ENCODE measurements at places on chromosomes 16 and 17.

GRCh38 chr17:14739656-14740431 is 439.0 kb downstream of the HS3ST3B1 start:
- no peak for DNase-seq

- DNase-seq: no peak
Observed at GRCh38 chr16:10003486-10003885, 178.7 kb downstream of the GRIN2A start.

- DNase-seq: no peak
Observed at GRCh38 chr17:73210002-73210678, 17.3 kb downstream of the COG1 start.

GRCh38 chr16:88076211-88076931 is 125.1 kb downstream of the BANP start:
- no peak for DNase-seq

DNA sequence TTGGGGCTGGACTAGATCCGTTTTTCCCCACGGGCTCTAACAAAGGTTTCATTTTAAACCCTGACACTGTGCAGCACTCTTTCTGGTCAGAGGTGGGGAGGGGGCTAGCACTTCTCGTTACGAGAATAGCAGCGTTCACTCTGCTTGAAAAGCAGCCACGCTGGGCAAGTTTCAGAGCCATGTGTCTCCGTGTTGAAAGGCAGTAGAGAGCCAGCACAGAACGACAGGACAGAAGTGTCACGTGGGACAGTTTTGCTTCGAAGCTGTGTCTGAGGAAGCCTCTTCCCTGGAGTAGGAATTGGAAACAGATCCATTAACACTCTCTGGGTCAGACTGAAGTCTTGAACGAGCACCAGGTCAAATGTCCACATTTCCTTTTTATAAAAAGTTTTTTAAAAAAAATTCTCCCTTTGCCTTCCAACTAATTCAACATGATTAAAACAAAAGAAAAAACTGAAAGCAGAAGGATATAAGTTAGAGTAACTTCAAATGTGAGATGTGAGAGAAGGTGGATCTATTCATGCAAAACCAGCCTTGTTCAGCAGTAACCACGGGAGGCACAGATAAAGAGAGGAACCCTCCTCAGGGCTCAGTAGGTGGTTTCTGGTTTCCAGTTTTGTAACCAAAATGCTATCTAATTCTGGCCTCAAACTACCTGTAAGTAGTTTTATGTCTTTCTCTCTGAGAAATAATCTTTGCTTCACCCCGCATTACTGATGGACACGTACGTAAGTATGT is 65.0 kb downstream of the SMG6 start:
- no peak for DNase-seq

DNA sequence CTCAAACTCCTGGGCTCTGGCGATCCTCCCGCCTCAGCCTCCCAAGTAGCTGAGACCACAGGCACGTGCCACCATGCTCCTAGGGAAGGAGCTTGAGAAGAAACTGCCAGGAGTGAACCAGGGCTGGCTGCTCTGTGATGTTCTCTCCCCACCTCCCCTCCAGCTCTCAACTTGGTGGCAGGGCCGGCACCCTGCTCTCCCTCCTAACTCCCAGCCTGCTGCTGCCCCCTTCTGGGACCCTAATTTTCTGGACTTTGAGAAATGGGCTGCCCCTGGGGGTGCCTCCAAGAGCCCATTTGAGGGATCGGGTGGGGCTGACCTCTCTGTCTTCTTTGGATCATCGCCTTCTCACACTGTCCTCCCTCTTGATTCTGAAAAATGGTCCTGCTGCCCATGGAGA is 14.9 kb upstream of the STAT3 start:
- DNase-seq: no peak

- no peak for DNase-seq
Observed at GRCh38 chr17:79626156-79626890, 15.5 kb upstream of the RBFOX3 start.

GRCh38 chr17:28545787-28546415 is 6.5 kb downstream of the UNC119 start:
- DNase-seq: no peak

DNA sequence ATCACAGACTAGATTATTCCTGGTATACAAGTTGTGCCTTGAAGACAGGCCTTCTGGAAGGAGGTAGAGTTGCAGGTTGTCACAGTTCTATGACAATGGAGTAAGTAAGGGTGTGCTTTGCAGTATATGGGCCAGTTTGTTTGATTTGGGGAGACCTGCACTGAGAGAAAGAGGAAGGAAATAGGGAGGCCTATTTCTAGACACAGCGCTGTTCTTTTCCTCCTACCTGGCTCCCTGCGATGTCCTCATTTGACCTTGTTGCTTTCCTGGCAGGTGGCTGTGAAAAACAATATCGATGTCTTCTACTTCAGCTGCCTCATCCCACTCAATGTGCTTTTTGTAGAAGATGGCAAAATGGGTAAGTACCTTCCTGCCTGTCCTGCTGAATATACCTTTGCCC is 22.5 kb upstream of the RASL10B start:
- DNase-seq: no peak

DNA sequence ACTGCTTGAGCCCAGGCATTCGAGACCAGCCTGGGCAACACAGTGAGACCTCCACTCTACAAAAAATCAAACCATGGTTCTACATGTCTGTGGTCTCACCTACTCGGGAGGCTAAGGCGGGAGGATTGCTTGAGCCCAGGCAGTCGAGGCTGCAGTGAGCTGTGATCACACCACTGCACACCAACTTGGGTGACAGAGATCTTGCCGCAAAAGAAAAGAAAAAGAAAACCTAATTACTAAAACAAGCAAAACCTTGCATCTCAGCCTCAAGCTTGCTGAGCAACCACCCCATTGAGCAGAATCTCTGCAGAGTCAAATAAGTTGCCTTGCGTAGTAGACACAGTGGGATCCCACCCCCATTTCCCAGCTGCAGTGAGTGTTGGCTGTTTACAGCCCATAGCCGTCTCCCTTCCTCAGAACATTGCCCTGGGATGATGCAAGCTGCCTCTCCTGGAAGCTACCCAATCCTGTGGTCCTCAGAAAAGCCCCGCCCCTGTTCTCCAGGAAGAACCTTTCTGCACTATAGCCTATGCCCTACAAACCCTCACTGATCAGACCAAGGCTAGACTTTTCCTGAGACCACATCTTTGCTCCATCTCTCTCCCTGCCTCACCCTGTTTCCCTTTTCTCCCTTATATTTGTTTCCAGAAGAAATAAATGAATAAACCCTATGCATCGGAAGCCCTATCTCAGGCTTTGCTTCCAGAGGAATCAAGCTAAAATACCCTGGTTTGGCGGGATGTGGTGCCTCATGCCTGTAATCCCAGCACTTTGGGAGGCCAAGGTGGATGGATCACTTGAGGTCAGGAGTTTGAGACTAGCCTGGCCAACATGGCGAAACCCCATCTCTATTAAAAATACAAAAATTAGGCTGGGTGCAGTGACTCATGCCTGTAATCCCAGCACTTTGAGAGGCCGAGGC is 16.7 kb upstream of the ERN2 start:
- DNase-seq: no peak

DNA sequence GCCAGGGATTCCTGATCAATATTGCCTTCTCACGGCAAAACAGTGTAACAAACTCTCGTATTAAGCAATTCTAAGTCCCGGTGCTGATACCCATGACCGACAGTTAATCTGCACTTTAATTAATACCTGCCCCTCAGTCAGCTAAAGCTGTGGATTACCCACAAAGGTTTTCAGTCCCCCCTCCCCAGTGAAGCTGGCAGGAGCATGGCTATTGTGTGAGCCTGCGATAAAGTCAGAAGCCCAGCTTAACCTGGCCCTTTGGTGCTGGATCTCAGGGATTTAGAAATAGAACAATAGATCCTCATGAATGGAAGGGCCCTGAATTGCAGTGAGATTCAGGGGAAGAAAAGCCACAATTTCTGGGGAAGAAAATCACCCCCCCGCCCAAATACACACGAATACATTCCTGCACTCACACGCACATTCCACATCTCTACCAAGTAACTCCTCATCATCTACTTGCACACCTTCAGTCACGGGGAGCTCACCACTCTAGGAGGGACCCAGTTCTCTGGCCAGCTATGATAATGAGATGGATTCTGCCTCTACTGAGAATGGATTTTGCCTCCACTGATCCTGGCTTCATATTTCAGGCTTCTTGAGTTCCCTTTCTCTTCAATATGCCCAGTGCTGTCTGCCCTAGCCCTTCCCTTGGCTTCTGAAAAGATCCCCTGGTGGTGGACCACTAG is 102.6 kb downstream of the WSCD1 start:
- no peak for DNase-seq
